GM13976 (cell line): ENCODE measurements at places on chromosomes 2 and 18.

DNA sequence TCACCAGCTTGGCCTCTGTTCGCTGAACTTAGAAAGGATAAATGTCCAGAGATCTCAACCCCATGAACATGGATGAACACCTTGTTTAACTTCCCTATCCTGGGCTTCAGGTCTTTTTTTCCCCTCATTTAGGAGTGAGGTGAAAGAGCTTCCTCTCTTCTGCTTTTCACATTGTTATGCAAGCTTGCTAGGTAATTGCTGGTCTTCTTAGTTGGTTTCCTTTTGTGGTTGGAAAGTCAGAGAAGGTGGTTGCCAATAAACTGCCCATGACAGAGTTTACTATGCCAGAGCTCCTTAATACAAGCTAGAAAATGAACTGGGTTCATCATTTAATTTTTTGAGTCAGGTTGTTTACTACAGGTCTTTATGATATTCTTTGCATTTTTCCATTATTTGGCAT is 16.6 kb downstream of the SLC9A4 start:
- no peak for DNase-seq

DNA sequence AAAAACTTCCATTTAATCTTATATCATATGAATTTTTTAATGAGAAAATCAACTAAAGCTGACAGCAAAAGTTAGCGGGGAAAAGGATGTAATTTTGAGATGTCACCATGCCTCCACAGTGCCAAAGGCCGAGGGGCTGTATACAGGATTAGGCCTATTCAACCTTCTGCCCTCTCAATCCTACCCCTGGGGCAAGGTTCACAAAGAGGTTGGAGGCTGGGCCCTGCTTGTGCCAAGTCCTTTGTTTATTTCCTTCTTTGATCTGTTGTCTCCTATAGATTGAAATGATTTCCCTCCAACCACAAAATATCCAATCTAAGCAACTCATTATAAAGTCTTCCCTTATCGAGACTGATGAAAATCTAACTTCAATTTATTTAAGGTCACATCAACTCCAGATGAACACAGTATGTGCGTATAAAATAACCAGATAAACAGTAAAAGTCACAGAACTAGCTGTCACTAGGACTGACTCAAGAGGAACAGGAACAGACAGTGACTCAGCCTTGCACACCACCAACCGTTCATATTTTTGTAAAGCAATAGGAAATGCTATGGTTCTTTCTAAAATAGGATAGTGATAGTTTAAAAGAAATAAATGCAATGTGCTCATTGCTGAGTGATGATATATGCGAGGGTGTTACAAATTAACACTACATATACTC is 95.8 kb downstream of the SLC25A12 start:
- no peak for DNase-seq

DNA sequence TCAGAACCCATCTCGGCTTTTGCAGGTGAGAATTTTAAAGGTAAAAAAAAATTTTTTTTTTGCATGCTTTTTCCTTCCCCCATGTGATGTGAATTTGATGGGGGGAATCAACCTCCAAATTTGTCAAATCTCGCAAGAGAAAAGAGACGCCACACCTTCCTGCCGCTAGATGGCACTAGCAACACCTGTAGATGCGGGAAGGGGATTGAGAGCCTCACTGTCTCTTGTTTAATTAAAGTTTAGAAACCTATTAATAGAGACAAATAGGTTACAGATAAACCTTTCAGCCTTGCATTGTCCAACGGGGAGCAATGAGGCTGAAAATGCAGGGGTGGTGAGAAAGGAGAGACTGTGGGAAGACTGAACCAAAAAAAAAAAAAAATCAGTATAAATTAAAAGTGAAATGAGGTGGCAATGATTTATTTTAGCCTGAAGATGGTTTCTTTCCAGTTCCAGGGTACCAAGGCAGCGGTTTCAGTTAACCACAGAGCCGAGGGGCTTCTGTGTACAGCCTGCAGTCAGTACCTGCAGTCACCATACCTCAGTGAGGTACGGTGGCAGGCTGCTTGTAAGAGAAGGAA is 84.6 kb downstream of the NRP2 start:
- DNase-seq: peak; percentile 67

DNA sequence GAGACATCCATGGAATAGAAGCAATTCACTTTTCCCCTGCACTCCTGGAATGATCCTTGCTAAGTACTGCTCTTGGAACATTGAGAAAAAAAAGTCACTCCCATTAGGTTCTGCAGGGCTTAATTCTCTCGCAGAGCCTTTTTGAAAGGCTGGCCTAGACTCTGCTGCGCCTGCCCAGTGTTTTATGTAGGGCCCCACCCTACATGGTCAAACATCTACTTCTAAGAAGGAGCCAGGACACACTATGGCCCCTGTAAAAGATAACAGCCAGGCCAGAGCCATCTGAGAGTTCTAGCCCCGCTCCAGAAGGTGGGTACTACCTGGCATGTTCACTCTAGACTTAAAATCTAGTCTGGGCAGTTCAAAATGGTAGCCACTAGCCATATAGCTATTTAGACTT is 30.6 kb upstream of the NPAS2 start:
- no peak for DNase-seq

DNA sequence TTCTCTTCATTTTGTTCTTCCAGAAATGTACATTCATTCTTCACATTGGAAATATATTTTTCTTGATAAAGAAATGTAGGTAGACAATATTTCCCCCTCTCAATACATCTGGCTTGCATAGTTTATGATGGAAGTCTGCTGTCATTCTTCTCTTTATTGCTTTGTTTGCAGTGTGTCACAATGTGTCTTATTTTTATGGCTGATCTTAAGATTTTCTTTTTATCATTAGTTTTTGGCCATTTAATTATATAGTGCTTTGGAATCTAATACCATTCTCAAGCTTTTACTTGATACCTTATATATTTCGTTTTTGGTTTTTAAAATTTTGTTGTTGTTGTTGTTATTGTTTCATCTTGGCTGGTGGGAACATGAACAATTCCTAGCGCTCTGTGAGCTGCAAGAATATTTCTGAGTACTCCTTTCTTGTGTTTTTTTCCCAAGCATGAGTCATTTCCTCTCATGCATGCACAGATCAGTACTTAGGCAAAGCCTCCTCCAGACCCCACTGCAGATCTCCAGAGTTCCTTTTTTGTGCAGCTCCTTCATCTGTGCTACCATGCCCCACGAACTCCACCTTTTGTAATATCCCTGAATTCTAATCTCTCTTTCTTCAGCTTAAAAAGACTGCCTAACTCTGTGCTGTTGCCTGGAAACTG is 13.7 kb upstream of the MMADHC start:
- no peak for DNase-seq

DNA sequence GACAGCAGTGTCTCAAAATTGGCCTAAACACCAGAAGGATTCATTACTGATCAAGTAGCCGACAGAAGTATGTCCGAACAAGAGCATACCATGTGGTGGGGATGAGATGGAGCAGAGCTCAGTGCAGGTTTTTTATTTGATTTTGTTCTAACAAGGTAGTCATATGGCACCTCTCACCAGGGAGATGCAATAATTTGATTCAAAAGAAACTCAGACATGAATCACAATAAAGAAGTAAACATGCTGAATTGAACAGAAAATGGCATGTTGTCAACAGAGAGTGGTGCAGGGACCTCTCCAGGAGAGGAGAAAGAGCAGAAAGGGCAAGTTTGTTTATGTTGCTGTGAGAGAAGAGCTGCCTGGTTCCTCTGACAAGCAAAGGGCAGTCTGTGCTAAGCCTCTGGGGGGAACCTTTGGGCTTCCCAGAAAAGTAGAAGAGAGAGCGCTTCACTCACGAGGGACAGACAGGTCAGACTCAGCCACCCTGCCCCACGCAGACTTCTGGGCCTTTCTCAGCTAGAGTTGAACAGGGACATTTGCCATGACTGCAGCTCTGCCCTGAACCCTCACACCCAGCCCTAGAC is 351.3 kb upstream of the RAB12 start:
- no peak for DNase-seq

DNA sequence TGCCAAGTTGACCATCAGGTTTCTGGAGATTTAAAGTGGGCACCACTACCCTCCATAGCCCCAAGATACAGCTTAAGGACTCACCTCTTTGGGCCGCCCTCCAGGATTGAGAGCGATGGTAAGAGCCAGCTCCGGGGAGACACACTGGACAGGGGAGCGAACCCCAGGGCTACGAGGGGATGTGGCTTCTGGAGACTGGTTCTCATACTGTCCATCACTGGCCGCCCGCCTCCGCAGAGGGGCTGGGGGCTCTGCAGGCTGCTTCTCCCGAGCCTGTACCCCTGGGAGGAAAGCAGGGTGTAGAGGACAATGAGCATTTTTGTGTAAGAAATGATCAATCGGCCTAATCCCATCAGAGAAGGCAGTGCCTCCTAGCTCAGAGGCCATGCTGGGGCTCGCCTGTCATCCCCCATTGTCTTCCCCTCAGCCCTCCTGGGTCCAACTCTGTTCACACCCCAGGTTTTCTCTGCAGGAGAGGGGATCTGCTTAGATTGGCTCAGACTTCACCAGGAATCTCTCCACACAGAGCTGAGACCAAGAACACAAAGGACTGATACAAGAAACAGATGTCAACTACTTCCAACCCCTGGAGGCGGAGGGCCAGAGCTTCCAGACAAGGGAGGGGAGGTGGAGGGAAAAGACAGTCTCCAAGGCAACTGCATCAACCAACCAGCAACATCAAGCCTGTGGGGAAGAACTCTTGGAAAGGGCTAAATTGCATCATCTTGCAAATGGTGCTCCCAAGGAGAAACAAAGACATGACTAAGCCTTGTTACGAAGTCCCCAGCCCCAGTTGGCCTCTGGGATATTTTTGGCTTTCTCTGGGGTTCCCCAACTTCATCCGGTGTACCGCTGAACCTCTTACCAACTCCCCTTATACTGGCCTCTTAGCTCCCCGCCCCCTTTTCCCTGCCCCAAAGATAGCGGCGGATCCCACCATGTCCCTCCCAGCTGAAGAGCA is 166.6 kb downstream of the TNS1 start:
- no peak for DNase-seq

GRCh38 chr2:70094978-70095719 is 7.9 kb downstream of the PCBP1 start:
- DNase-seq: peak; percentile 61

DNA sequence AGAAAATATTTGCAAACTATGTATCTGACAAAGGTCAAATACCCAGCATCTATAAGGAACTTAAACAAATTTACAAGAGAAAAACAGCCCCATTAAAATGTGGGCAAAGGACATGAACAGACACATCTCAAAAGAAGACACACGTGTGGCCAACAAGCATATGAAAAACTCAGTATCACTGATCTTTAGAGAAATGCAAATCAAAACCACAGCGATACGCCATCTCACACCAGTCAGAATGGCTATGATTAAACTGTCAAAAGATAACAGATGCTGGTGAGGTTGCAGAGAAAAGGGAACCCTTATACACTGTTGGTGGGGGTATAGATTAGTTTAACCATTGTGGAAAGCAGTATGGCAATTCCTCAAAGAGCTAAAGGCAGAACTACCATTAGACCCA is 64.3 kb upstream of the RBMS1 start:
- DNase-seq: no peak

GRCh38 chr2:197113275-197113711 is 186.8 kb upstream of the PGAP1 start:
- peak; percentile 54 for DNase-seq

GRCh38 chr2:197075754-197076337 is 149.3 kb upstream of the PGAP1 start:
- no peak for DNase-seq

DNA sequence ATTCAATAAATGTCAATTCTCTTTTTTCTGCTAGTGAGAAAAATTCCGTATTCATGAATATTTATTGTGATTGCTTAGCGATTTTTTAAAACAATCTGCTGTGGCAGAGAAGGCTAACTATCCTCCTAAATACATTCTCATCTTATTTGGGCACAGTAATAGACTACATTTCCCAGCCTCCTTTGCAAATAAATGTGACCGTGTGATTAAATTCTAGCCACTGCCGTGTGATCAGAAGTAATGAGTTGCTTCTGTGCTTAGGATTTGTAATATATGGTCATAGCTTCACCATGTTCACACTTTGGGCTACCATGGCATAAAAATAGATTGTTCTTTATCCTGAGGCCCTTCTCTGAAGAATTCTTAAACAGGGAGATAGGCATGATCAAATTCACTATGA is 179.6 kb downstream of the FAM124B start:
- no peak for DNase-seq

GRCh38 chr2:44315945-44316344 is 40.7 kb downstream of the SLC3A1 start:
- DNase-seq: no peak

DNA sequence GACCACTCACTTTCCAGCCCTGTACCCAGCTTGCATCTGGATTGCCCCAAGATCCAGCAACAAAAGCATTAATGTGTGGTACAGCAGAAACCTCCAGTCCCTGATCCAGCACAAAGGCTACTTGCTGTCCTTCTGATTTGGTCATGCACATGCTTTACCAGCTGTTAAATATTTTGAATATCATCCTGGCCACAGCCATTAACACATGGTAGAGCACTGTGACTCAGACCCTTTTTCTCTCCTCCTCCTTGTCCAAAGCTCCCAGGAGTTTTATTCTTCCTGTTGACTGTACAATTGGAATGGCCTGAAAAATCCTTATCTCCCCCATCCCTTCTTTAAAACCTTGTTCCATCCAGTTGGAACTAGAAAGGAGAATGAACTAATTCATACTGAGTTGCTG is 419.7 kb upstream of the TNP1 start:
- no peak for DNase-seq

- DNase-seq: no peak
Observed at GRCh38 chr2:38856165-38856564, 19.6 kb downstream of the DHX57 start.

GRCh38 chr2:41900101-41900577 is 147.7 kb upstream of the PKDCC start:
- no peak for DNase-seq

- DNase-seq: no peak
Observed at GRCh38 chr18:12911929-12912703, 28.1 kb upstream of the PTPN2 start.

DNA sequence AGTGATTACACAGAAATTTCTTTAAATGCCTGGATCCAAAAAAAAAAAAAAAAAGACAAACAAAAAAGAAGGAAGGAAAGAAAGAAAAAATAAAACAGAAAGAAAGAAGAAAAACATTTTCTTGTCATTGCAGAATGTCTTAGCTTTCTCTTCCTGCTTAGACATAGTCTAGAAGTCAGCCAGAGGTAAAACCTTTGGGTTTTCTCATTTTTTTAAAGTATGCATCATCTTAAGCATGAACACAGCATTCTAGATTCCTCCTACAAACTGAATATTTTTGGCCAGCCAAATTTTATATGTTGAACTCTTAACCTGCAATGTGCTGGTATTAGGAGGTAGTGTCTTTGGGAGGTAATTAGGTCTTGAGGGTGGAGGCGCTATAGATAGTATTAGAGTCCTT is 243.9 kb downstream of the TRIB2 start:
- DNase-seq: no peak

DNA sequence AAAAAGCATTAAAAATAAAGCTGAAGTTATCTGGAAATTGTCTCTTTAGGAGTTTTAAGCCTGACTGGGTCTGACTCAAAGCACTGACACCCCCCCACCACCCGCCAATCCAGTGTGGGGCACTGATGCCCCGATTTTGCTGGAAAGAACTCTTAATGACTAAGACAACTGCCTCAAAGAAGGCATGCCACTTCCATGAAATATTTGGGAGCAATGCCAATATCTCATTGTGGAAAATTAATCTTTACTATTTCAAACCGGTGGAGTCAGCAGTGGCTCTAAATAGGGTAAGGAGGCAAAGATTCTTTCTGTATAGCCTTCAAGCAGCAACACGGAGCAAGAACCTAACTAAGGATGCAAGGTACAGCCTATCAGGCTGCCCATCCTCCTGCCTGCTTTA is 4.5 kb downstream of the FKBP7 start:
- no peak for DNase-seq

- no peak for DNase-seq
Observed at GRCh38 chr2:190031969-190032618, 30.4 kb downstream of the MSTN start.

- DNase-seq: no peak
Observed at GRCh38 chr2:162211732-162212131, 31.5 kb downstream of the FAP start.
